ENCODE measurements at places on chromosomes 11 and 22. TPM values are rescaled to one million over a fixed set of nuclear protein-coding genes. Genes with fewer than 3 reads are reported as not detected.

Gene MS4A3
- not detected for total RNA-seq

Gene CDCA5
- total RNA-seq, result 37.4 TPM

Gene ABCC8
- not detected for total RNA-seq

Gene TREH
- not detected for total RNA-seq

Gene VPREB3
- not detected for total RNA-seq

Gene AIFM3
- total RNA-seq, result 1.5 TPM

- no peak for DNase-seq
Observed at GRCh38 chr11:103737037-103737622, 299.3 kb upstream of the DDI1 start.

DNA sequence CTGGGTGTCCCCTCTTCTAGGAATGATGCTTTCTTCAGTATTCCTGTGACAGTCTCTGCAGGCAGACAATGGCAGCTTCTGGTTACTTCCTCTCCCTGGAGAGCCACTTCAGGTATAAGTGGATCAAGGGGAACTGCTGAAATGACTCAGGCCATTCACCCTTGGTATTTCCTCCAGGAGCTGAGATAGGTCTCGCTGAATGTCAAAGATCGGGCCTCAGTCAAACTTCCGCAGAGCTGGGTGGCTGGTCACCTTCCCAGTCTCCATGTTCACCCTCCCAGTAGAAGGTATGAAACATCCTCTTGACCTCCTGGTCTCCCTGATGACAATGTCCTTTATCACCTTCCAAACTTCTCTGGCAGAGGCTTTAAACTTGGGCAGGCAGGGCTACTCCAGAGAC is 1.8 kb upstream of the ANKK1 start:
- no peak for DNase-seq

DNA sequence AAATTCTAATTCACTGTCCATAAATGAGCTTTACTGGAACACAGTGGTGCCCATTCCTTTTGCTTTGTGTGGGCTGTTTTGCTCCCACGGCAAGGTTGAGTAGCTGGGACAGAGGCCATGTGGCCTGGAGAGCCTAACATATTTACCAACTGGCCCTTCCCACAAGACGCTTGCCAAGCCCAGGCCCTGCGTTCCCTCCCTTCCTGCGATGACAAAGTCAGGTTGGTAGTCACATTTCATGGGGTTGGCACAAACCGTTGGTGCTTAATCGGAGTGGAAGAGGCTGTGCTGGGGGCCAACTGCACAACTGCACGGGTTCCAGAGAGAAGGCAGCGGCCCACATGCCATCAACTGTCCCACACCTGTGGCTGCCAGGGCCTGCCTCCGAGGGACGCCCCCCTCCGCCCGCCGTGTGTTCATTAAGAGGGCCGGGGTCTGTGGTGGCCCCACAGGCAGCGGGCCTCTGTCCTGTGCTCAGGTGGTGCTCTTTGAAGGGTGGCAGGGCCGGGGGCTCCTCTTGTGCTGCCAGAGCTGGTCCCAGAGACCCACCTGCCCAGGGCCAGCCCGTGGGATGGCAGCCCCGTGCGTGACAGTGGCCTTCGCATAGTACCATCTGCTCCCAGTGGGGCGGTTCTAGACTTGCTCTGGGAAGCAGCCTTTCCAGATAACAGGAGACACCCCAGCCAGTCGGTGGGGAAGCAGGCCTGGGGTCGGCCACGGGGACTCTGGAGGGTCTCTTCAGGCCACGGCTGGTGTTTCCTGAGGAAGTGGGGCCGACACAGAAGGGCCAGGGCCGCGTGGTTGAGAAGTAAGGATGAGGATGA is 81.5 kb upstream of the CLDN5 start:
- no peak for DNase-seq

GRCh38 chr11:11841116-11841722 is 553 bp upstream of the USP47 start:
- no peak for DNase-seq

- DNase-seq, result no peak
Observed at GRCh38 chr22:43853328-43853931, 8.9 kb downstream of the SULT4A1 start.

GRCh38 chr11:36249246-36249645 is 40.0 kb downstream of the COMMD9 start:
- peak; percentile 94 for DNase-seq

DNA sequence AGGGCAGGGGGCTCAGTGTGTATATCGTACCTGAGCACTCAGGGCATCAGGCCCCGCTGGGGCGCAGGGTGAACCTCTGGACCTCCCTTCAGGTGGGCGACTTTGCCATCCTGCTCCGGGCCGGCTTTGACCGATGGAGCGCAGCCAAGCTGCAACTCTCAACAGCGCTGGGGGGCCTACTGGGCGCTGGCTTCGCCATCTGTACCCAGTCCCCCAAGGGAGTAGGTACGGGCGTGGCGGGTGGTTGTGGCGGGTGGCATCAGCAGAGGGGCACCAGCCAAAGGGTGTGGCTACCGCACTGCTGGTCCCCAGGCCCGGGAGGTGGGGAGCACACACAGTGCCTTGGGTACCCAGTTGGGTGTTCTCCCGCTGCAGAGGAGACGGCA is 6.3 kb downstream of the SLC39A13 start:
- DNase-seq, result no peak

GRCh38 chr11:21582791-21583190 is 610.1 kb upstream of the ANO5 start:
- DNase-seq, result no peak

GRCh38 chr22:35966314-35967045 is 62.1 kb downstream of the RBFOX2 start:
- DNase-seq, result no peak

DNA sequence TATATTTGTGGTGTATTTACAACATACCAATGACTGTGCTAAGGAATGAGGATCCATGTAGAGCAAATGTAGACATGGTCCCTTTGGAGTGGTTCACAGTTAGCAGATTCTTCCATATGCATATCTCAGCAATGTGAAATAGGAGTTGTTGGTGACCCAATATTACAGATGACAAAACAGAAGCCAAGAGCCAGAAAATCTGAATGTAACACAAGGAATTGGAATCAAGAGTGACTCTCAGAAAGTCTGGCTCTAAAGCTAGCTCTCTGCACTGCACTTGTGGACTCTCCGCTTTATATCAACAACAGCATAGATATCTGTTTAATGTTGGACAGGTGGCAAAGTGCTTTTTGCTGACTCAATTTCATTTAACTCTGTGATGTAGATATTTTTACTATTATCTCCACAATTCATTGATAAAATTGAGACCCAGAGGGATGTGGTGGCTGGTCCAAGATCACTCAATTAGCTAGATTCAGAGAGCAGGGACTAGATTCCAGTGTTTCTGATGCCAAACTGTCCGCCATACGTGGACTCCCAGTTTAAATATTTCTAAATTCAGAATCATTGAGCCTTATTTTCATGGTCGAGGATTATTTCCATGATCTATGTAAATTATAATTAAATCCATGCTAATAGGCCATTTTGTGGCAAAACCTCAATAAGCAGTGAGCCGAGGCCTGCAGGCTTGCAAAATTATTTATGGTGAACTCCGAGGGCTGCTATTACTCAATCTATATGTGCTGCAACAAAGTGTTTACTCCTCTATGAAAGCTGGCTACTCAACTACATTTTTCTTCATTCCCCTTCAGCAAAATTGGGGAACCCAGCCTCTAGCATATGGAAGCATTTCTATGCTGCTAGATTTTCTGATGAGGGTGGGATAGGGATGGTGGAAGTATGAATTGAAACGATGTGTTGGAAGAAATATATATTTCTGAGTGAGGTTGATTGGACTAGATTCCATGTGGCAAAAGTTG is 21.1 kb upstream of the TENM4 start:
- no peak for DNase-seq

- no peak for DNase-seq
Observed at GRCh38 chr11:61874377-61874809, 17.0 kb downstream of the FADS3 start.

GRCh38 chr11:122632181-122632824 is 23.2 kb upstream of the UBASH3B start:
- peak; percentile 77 for DNase-seq

GRCh38 chr22:46791201-46791731 is 28.8 kb downstream of the TBC1D22A start:
- DNase-seq, result peak; percentile 55

GRCh38 chr11:6377902-6378639 is 12.2 kb upstream of the SMPD1 start:
- DNase-seq, result no peak

Measured in foreskin keratinocyte (primary cell).